ENCODE measurements at places on chromosomes 1 and 21. TPM values are rescaled to one million over a fixed set of nuclear protein-coding genes. Genes with fewer than 3 reads are reported as not detected.
A peak's percentile ranks its signal among the peaks of the same experiment; 100 is the strongest.

DNA sequence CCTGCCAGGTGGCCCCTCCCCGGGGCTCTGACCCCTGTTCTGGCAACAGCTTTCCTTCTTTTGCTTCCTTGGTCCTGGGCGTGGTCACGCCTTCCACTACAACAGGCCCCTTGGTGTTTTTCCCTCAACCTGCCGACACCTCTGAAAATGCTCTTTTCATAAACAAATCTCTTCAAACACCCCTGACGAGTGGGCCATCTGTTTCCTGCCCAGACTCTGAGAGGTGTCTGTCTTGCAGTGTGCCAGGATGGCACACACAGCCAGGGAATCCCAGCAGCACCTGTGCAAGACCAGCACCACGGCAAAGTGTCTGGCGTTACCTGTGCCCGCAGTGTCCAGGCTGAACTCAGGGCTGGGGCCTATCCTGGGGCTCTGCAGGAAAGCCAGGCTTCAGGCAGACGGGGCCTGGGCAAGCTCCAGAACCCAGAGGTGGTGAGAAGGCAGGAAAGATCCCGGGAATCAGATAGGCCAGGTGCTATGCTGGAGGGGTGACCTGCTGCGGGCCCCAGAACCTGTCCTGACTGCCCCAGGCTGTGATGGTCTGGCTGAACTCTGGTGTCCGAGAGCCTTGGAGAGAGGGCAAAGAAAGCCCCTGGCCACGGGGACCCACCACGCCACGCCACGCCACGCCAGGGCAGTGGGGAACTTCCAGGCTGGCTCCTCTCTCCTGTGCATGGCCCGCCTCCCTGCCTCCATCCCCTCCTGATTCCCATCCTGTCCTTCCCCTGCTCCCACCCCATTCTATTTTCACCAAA lies 88.9 kb downstream of the SIK1 start:
- no peak for DNase-seq
- H3K4me1 ChIP-seq, result no peaks in the 10 kb centered on the region
- H3K36me3 ChIP-seq, result no peaks in the 10 kb centered on the region
- H3K27me3 ChIP-seq, result no peaks in the 10 kb centered on the region
- H3K4me3 ChIP-seq, result no peak overlapping the region
- H3K27ac ChIP-seq, result no peak overlapping the region

WNT2B gene
- total RNA-seq, result 11.1 TPM

ERVH48-1 gene
- total RNA-seq, result not detected

DNA sequence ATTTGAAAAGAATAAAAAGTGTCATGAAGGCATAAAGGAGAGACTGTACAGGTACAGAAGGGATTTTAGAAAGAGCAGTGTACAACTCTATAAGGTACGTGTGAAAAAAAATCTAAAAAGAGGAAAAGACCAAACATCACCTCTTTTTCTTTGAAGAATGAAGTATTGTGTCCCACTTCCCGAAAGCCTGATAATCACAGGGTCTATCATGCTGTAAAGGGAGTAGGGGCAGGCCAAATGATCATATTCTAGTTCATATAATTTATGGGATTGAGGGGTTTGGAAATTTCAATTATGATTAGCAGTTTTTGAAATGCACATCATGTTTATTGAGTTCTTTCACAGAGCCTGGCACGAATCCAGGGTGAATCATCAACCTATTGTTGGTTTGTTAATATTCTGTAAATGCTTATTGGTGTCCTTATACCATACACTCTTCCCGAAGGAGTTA lies 910 bp upstream of the RERE start:
- peak overlapping the region; percentile 97 for H3K27ac ChIP-seq
- H3K4me3 ChIP-seq, result peak overlapping the region; percentile 95
- no peaks in the 10 kb centered on the region for H3K36me3 ChIP-seq
- DNase-seq, result peak; percentile 31
- no peaks in the 10 kb centered on the region for H3K4me1 ChIP-seq
- H3K27me3 ChIP-seq, result no peaks in the 10 kb centered on the region

RHBG gene
- not detected for total RNA-seq

GRCh38 chr1:55547405-55547804 lies 332.2 kb upstream of the USP24 start:
- no peaks in the 10 kb centered on the region for H3K27me3 ChIP-seq
- H3K36me3 ChIP-seq, result no peaks in the 10 kb centered on the region
- no peaks in the 10 kb centered on the region for H3K4me1 ChIP-seq
- peak; percentile 45 for DNase-seq
- H3K27ac ChIP-seq, result peak overlapping the region; percentile 72

GRCh38 chr1:192775631-192776030 lies 33.2 kb upstream of the RGS2 start:
- H3K4me1 ChIP-seq, result no peaks in the 10 kb centered on the region
- no peak overlapping the region for H3K4me3 ChIP-seq
- H3K36me3 ChIP-seq, result no peaks in the 10 kb centered on the region
- no peak overlapping the region for H3K27ac ChIP-seq
- no peak for DNase-seq
